ENCODE measurements at places on chromosomes 6 and 20.
A peak's percentile ranks its signal among the peaks of the same experiment; 100 is the strongest.

- DNase-seq: no peak
Measured at GRCh38 chr6:34341481-34341971, 50.9 kb downstream of the NUDT3 start.

GRCh38 chr6:36916126-36916525, 30.4 kb downstream of the C6orf89 start:
- DNase-seq: no peak

DNA sequence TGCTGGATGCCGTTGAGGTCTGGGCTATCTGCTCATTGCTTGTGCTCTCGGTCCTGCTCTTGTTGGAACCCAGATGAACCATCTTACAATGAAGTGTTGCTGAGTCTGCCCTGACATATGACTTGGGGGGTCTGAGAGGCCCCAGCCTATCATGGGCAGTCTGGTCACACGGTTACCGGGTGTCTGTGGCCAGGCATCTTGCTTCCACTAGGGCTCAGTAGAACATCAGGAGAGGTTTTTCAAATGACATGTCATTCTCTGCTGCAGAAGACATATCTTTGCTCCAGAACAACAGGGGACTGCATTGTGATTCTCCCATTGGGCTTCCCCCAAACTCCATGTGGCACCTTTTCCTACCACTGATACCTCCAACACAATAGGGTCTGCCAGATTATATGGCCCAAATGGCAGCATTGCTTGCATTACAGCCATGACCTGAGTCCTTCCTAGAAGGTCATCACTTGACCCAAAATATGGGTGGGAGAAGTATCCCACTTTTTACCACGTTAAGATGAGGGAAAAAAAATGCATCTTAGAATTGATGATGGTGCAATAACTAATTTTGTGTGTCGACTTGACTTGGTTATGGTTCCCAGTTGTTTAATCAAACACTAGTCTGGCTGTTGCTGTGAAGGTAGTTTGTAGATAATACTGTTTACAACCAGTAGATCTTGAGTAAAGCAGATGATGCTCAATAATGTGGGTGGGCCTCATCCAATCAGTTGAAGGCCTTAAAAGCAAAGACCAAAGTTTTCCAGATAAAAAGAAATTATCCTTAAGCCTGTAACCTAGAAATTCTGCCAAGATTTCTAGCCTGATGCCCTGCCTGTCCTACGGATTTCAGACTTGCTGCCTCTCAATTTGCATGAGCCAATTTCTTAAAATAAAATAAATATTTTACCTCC, 241.0 kb downstream of the QKI start:
- no peak for DNase-seq

- peak; percentile 9 for DNase-seq
Measured at GRCh38 chr6:68638230-68638900, 3.3 kb downstream of the ADGRB3 start.

- DNase-seq: no peak
Measured at GRCh38 chr20:38325167-38325566, 21.1 kb upstream of the LBP start.

- DNase-seq: no peak
Measured at GRCh38 chr6:125924169-125924568, 32.4 kb upstream of the HINT3 start.

- no peak for DNase-seq
Measured at GRCh38 chr20:54068495-54068894, 1.9 kb downstream of the BCAS1 start.

GRCh38 chr6:35687658-35688604, 784 bp downstream of the FKBP5 start:
- DNase-seq: peak; percentile 58

- no peak for DNase-seq
Measured at GRCh38 chr6:148069256-148069655, 273.4 kb upstream of the SASH1 start.

DNA sequence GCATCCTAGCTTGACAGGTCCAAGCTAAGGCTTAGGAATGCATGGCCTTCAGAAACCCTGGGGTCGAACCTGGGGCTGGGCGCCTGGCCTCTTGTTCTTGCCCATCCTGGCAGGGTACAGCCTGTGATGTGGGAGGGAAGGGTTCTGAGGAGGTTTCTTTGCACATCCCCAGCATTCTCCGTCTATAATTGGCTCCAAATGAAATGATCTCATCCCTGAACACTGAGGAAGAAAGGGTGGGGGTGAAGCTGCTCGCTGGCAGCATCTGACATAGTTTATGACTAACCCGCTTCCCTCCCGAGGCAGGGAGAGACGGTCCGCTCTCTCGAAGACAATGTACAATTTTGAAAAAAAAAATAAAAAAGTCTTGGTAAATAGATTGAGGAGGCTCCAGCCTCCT, 67.1 kb upstream of the ZNFX1 start:
- DNase-seq: no peak

DNA sequence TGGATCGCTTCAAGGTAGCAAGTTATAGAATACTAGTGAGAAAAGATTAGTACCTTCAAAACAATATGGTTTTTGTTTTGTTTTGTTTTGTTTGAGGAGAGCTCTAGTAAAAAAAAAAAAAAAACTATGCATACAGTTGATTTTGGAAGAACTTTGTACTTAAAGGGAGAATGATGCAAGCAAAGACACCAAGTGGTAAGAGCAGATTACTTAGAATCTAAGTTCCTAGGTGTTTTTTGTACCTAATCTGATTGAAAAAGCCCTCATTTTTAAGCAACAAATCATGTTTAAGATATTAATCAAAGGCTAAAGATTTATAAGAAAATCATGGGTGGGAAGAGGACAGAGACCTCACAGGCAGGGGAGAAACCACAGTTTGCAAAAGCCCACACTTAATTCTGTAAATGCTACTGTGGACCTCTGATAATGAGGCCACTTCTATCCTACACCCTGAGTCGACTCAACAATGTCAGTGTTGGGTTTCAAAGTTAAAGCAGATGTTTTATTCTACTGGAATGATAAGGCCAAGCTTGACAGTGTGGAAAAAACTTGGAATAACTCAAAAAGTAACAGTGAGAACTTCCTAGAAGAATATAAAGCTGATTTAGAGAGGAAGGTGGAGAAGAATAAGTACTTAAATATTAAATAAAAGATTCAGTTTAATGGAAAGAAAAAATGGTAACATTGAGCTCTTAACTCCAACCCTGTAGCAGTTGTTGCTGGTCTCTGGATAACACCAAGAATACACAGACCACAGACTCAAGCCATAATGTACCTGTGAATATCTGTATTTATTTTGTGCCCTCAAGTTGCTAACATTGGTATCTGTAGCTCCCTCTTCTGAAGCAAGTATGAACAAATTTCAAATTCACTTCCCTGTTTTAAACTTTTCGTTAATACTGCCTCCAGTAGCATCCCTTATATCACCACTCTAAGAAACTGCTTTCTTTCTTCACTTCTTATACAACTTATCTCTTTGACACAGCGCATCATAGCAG, 1047.8 kb downstream of the EPHA7 start:
- DNase-seq: no peak

- no peak for DNase-seq
Measured at GRCh38 chr6:67252663-67253062, 1382.4 kb upstream of the ADGRB3 start.

DNA sequence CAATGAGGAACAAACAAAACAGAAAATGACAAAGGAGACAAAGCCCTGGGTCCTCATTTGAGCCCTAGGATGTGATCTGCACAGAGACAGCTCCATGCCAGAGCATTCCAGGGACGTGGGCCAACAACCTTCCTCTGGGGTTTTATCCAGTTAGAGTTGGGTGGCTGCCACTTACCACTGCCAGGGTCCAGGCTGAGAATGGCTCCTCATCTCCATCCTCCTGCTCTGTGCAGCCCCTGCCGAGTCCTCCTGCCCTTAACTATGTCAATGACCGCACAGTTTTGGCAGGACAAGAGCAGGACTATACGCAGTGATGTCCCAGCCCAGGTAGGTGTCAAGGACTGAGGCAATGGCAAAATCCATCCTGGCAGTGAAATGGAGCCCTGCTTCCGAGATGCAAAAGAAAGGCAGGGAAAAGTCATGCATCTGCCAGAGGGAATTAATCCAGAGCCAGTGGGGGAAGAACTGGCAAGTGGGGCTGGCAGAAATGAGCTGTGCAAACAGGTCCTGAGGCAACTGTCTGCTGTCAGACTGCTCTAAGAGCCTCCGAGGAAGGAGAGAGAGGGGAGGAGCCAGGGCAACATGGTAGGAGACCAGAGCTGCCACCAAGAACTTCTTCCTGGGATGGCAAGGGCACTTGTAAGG, 449.4 kb downstream of the PTPRT start:
- no peak for DNase-seq

GRCh38 chr20:14617123-14617522, 279.7 kb upstream of the FLRT3 start:
- DNase-seq: no peak

- DNase-seq: no peak
Measured at GRCh38 chr6:122660296-122660695, 50.1 kb downstream of the PKIB start.

DNA sequence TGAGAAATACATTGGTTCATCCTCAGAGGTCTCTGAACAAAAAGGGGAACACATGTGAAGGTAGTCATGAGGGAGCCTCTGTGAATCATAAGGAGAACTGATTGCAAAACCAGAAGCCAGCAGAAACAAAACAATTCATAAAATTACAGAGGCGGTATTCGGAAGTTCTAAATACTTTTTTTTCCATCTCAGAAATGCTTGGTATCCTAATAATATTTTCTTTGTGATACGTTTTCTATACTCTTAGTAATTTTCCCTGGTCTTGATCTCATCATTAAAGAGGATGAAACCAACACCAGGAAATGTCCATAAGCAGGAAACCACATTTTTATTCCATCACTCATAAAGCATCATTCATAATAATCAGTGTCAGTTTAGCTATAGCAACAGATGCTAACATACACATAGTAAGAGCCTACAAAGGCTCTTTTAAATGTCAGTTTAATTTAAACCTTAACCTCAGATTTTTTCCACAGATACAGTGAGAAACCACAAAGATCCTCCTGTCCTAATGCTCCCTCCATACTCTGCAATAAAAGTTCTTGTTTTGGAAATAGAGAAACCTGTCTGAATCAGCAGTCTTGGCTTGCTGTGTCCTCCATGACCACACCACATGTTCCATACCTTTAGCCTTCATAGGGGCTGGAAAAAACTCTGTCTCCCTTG, 29.2 kb downstream of the SGK1 start:
- peak; percentile 27 for DNase-seq

GRCh38 chr6:139388384-139388783, 13.9 kb upstream of the CITED2 start:
- DNase-seq: no peak

DNA sequence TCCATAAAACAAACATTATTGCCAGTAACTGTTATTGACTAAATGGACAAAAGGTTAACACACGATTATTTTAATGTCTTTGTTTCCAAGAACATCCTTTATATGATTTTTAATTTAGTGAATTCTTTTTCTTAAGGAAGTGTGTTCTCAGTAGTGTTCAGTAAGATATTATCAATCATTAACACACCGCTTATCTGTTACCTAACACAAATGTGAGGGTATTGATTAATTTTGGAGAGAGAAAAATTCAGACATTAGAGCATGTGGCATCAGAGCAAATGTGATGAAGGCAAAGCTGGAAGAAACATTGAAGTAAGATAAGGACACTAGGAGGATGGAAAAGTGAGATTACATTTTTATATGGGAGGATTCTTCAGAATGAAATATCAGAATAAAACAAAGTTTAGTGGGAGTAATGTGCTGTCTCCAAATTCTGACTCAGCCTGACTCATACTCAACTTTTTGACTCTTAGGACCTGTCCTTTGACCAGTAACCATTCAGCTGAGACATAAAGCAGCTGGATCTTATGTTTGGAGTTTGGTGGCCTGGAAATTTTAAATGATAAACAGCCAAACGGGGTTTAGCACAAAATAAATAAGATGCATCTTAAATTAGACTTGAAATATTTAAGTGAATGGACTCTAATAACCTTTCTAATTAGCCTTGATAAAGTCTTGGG, 348.6 kb downstream of the CD109 start:
- no peak for DNase-seq

- DNase-seq: no peak
Measured at GRCh38 chr20:20821484-20822260, 109.2 kb upstream of the RALGAPA2 start.

- peak; percentile 89 for DNase-seq
Measured at GRCh38 chr6:26251354-26252076, 113.5 kb upstream of the BTN3A2 start.

GRCh38 chr6:143961886-143962878, 45.9 kb downstream of the PLAGL1 start:
- DNase-seq: no peak

Data from CD4-positive, alpha-beta T cell treated with Interleukin-17A for 1 hour (primary cell).